ENCODE measurements at places on chromosomes 3 and 15.

DNA sequence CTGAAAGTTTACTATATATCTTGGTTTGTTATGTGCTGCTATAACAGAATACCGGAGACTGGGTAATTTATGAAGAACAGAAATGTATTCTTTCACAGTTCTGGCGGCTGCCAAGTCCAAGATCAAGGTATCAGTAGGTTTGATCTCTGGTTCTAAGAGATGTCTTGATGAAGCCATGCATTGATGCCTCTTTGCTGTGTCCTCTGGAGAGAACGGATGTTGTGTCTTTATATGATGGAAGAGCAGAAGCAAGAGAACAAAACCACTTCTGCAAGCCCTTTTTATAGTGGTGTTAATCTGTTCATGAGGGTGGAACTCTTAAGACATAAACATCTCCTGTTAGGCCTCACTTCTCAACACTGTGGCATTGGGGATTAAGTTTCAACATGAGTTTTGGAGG, 62.7 kb downstream of the TCF12 start:
- no peak for DNase-seq

- DNase-seq, result no peak
These were observed 12.6 kb upstream of the IGF2BP2 start for GRCh38 chr3:185837414-185837813.

- DNase-seq, result peak; percentile 100
These were observed 451.1 kb upstream of the KCNMB2 start for GRCh38 chr3:178084938-178085816.

DNA sequence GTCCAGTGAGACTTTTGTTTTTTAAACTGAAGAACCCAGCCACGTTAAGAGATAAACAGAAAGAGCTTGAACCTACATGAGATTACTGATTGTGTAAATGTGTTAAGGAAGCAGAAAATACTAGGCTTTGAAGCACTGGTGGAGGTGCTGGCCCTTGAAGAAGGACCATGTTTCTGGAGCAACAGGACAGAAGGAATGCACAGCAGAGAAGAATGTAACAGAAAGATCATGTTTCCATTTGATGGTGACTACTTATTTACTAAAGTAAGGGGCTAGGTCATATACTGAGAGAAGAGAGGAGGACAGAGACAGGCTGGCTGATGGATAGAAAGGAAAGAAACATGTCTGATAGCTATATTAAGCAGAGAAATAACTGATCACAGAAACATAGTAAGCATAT, 88.8 kb downstream of the CLASP2 start:
- no peak for DNase-seq

GRCh38 chr3:14031271-14031670, 93.4 kb downstream of the CHCHD4 start:
- DNase-seq, result no peak

GRCh38 chr15:99427210-99427609, 138.6 kb upstream of the MEF2A start:
- no peak for DNase-seq

DNA sequence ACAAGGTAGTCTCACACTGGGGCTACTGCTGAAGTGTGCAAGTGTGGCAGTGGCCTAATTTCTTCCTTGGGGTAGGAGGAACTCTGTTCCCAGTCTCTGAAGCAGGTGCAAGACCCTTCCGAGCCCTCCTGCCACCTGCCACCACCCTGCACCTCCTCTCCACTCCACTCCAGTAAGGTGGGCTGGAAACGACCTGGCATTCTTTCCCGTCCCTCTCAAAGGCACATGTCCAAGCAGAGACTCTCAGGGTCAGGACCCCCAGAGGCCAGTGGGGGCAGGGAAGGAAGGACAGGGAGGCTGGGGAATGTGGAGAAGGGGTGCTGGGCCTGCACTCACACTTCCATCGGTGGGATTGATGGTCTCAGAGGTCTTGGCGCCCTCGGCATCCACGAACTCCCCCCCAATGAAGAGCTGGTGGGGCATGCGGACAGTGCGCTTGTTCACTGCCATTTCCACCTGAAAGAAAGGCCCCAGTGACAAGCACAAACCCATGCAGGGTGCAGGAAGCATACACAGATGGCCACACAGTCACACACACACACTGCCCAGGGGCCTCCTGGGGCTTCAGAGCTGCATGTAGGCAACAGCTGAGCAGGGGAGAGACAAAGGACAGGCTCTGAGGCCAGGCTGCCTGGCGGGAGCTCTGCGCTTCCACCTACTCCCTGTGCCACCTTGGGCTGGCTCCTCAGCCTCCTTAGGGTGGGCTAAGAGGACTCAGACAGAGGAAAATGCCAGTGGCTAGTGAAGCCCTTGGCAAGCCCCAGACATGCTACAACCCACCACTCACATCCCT, 43.8 kb downstream of the ALDH1L1 start:
- DNase-seq, result no peak

DNA sequence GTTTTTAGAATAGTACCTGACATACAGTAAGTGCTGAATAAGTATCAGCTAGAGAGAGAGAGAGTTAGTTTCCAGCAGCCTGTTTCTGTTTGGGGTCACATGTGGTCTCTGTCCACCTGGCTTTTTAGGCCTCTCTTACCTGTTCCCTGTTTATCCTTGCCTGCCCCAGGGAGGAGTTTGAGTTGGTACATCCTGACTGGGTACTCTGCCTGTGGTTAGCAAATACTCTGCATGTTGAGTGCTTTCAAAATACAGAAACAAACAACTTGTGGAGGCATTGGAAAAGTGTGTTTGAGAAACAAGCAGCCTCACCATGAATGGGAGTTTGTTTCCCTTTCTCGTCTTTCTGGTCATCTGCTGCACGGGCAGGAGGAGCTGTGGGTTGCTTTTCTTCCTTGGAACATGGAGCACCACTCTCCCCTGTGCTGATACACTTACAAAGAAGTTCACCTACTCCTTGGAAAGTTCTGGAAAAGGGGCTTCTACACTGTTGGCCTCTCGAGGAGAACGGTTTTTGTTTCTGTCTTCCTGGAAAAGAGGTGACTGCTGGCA, 166.1 kb downstream of the PGPEP1L start:
- DNase-seq, result no peak

DNA sequence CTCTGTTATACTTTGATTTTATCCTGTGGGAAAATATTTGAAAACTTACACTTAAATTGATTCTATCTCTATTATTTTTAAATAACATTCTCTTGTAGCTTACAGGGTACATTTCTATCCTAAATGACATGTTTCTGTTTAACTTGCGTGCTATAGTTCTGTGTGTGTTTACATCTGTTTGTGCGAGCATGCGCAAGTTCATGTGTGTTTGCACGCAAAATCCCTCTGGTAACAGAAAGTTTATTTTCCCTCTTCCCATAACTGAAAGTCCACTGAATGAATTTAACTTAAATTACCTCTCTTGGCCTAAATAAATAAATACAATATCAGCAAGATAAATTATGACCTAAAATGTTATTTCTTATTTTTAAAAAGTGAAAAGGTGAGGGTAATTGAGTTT, 117.3 kb upstream of the NEO1 start:
- no peak for DNase-seq

GRCh38 chr3:150605998-150606641, 3.0 kb downstream of the SELENOT start:
- no peak for DNase-seq

DNA sequence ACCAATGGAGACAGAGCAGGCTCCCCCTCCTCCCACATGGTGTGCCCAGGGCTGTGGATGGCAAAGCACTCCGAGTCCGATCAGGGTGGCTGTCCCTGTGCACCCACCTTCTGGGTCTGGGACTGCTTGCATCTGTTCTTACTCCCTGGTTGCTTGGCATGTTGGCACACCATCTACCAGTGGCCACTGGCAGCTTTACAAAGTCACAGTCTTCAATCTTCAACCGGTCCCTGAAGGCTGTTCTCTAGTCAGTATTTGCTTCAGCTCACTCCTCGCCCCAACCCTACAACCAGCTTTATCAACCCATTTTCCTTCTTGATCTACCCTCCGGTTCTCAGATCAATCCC, 14.8 kb downstream of the HOMER2 start:
- no peak for DNase-seq
